Activated CD8-positive, alpha-beta memory T cell treated with anti-CD3 and anti-CD28 coated beads for 24 hours (primary cell): ENCODE measurements at places on chromosomes 6 and 20.

GRCh38 chr6:155544677-155545076 is 89.0 kb upstream of the NOX3 start:
- no peak for DNase-seq

GRCh38 chr6:144008120-144008811 is at the start of gene PLAGL1:
TSS of gene PLAGL1 (minus strand) at chr6:144008259. CDS start at chr6:143948136, 60,123 bp downstream.
- DNase-seq, result peak; percentile 70

- no peak for DNase-seq
Observed at GRCh38 chr6:156347656-156348055, 429.5 kb upstream of the ARID1B start.

DNA sequence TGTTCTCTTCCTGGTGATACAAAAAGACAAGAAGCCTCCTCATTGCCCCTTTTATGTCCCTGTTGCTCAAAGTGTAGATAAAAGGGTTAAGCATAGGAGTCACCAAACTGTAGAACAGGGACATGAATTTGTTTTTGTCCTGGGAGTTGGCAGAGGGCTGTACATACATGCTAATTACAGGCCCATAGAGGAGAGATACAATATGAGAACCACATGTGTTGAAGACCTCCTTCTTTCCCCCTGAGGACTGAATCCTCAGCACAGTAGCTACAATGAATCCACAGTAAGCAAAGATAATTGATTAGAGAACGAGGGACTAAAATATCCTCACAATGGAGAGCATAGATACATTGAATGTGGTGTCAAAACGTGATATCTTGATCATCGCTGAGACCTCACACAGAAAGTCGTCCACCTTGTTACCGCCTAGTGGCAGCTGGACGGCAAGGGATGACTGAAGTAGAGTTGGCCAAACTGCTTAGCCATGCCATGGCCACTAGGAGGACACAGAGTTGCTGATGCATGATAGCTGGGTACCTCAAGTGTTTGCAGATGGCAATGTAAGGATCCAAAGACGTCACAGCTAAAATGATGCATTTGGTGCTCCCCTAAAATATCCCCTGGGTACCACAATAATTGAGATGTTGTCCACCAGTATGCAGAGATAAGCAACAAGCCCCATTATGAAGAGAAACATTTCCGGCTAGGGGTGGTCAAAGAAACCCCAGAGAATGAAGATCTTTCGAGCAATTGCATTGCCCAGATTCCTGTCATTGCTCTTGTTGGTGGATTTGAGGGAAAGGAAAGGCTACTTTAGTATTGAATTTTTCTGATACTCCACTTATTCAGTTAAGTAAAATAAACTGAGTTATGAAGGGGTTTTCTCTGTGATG is 15.0 kb downstream of the OR2B3 start:
- no peak for DNase-seq

DNA sequence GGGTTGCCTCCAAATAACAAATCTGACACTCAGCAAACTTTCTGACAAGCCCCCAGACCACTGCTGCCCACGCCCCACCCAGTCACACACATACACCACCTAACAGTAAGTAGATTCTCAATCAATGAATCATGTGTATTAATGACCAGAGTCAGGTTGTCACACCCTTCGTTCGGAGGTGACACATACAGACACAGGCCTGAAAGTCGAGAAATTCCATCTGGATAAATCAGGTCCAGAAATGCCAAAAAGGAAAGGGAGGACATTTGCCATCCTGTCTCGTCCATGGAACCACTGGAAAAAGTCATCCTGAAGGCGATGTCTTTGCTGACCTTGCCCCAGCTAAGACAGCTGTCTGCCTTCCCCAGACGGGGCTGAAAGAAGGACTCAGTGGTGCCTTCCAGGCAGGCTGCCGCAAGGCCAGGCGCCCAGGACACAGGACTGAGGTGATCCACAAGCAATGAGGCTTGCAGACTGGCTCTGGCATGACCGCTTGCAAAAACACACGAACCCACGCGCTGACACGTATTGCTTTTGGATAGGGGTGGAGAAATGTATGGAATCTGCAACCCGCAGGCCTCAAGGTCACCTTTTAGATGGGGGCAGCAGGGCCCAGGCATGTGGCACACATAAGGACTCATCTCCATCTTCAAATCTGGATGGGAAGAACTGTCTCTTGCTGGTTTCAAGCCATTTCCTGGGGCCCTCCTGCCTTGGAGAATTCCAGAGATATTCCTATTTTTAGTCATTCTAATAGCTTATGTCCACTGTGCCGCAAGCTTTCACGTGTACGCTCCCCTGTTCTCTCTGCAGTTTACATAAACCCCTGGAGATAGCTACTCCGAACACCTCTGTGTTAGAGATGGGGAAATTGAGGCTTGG is 9.0 kb downstream of the NFATC2 start:
- no peak for DNase-seq

DNA sequence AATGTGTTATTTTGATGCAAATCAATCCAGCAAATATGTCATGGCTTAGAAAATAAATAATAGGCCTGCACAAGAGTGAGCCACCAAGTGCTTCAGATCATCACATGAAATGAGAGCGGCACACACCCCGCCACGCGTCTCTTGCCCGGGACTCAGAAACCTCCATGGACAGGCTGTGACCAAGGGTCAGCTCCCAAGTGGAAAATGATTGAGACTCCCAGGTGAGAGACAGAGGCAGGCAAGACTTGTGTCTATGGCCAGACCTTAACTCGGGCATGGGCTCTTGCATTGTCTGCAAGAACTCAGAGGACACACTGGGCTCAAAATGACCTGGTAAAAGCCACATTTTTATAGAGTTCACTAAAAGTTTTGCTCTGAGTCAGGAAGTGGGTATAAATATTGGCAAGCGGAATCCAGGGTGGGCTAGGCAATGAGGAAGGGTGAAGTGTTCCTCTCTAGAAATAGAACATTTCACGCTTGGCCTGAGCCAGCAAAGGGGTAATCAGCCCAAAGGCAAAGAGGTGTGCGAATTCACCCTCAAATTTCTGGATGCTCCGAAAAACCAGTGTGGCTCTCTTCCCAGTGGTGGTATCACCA is 30.7 kb upstream of the RIN2 start:
- no peak for DNase-seq

- DNase-seq, result no peak
Observed at GRCh38 chr6:158063736-158064135, 82.1 kb downstream of the SYNJ2 start.

GRCh38 chr6:85892346-85892745 is 249.7 kb upstream of the SYNCRIP start:
- no peak for DNase-seq

- DNase-seq, result no peak
Observed at GRCh38 chr6:150410906-150411305, 42.1 kb downstream of the IYD start.

- DNase-seq, result no peak
Observed at GRCh38 chr6:15943423-15943822, 185.5 kb upstream of the MYLIP start.

DNA sequence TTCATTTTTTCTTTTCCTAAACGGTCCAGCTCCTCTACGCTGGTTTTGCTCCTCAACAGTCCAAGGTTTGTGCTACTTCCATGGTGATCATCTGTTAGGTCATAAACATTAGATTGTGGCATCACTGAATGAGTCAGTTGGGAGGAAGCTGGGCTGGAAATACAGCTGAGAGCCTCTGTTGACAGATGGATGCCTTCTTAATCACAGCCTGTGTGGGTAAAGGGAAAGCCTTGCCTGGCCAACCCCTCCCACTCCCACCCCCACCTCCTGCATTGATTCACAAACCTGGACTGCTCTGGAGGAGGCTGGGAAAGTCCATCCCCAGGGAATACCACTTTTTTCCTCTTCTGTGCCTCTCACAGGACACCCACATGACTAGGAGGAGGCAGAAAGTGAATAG is 180.6 kb upstream of the CCN2 start:
- DNase-seq, result no peak

DNA sequence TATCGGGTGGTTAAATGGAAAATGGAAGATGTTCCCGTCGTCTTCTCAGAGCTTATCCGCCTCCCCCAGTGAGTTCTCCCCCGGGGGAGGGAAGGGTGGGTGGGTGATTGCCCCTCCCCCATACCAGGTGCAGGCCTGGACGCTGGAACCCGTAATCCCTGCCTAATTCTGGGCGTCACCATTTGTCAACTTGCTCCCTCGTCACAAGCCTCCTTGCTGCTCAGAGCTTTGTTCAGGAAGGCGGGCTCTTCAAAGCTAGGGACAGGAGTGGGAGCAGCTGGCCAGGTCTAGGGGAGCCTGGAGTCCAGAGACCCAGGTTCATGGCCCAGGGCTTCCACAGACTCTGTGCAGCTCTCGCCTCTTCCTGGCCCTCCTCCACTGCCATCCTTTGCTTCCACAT is 25.6 kb downstream of the CDH22 start:
- no peak for DNase-seq

DNA sequence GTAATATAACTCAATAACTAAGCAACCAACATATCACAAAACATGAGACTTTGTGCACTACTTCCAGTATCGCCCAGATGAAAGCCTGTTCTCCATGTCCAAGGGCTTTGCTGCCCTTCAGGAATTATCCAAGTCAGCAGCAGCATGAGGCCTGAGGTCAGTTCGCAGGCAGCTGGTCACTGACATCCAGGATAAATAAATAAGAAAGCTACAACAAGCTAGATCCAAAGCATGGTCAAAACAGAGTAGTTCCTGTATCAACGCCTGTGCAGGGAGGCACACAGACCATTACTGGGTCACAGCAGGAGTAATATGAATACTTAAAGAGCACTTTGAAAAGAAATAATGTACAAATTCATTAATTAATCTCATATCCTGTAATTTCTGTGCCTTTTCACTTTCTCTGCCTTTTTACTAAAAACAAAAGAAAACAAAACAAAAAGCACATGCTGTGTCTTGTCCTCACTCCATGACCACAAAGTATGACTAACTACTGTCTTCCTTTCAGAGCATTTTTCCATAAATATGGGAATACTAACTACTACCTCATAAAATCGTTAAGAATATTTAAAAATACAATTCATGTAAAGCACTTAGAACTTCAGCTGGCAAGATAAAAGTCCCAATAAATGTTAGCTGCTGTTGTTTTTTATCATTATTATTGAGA is 374.9 kb upstream of the IRAK1BP1 start:
- no peak for DNase-seq

DNA sequence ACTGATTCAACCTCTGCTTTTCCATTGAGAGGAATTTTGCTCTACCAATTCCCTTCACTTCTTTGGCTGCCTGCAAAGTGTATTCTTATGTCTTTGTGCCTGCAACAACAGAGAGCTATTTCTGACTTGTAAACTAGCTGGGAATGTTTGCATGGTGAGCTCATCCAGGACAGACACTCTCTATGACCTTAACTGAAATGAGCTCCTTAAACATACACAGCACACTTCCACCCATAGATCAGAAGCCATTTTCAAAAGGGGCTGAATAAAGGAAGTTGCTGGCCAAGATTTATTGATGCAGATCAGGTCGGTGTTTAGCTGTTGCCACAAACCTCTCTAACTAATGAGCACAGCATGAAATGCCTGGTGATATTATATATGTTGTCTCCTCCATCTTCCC is 377.7 kb downstream of the BTBD9 start:
- no peak for DNase-seq

- no peak for DNase-seq
Observed at GRCh38 chr6:87738000-87738399, 36.0 kb upstream of the AKIRIN2 start.

GRCh38 chr6:51511081-51511480 is 576.3 kb downstream of the PKHD1 start:
- no peak for DNase-seq

DNA sequence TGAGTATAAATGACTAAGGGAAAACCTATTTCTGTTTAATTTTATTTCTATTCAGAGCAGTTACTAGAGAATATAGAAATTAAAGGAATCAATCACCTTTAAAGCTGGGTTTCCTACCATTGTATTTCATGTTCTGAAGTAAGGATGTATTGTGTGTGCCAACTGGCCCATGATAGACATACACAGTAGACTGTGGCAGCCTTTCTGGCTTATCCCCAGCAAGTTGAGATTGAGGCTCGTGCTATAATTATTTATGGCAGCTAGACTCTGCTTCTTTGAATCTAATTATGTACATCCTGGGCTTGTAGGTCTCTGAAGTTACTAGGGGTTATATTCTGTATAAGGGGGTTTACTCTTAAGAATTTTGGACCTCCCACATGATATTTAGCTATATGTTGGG is 44.4 kb downstream of the ZNF292 start:
- DNase-seq, result no peak

- no peak for DNase-seq
Observed at GRCh38 chr6:31765910-31766794, 3.7 kb downstream of the SAPCD1 start.

- no peak for DNase-seq
Observed at GRCh38 chr20:58161192-58161591, 67.3 kb downstream of the ANKRD60 start.

GRCh38 chr6:67165606-67166005 is 1458.6 kb upstream of the EYS start:
- DNase-seq, result no peak

DNA sequence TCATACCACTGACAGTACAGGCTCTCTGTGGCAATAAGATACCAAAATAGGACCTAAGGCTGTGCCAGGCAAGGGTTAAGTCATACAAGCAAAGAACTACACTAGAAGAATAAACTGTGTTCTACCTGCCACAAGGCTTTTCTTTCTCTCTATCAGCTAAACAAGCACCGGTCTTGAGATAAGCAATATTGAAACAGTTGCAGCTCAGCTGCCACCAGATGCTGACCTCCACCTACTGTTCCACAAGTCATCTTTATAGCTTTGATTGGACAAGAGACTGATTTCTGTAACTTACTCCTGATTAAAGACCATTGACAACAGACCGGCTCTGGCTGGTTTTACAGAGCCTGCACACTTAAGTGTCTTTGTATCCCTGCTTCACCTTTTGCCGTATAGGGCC is 24.1 kb downstream of the SCP2D1 start:
- no peak for DNase-seq

GRCh38 chr6:118551063-118552053 is 3.3 kb downstream of the PLN start:
- no peak for DNase-seq

DNA sequence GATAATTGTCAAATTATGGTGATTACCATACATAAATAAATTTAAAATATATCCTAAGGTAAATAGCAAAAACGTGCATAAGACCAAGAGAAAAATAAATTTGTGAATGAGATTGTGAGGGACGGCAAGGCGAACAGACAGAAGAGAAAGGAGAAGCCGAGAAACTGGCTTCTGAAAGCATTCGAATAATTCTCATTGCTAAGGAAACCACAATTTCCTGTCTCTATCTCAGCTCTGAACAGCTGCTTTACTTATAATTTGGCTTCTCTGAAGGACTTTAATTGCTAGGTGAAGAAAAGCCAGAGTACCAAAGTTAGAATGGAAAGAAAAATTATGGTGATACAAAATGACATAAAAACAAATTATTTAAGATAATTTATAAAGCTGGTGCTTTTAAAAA is 79.0 kb upstream of the RGS17 start:
- no peak for DNase-seq

- DNase-seq, result no peak
Observed at GRCh38 chr6:71375676-71376075, 87.1 kb downstream of the OGFRL1 start.
